ENCODE measurements at places on chromosomes 3 and 15.

DNA sequence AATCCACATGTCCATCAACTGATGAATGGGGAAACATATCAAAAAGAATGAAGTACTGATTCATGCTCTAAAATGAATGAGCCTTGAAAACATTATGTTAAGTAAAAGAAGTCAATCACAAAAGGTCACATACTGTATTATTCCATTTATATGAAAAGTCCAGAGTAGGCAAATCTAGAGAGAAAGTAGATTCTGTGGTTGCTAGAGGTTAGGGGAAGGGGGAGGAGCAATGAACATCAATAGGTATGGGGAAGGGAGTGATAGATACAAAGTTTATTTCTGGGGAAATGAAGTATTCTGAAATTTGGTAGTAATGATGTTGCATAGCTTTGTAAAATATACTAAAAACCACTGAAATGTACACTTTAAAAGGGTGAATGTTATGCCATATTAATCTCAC is 14.5 kb downstream of the SERP1 start:
- no peak for DNase-seq

DNA sequence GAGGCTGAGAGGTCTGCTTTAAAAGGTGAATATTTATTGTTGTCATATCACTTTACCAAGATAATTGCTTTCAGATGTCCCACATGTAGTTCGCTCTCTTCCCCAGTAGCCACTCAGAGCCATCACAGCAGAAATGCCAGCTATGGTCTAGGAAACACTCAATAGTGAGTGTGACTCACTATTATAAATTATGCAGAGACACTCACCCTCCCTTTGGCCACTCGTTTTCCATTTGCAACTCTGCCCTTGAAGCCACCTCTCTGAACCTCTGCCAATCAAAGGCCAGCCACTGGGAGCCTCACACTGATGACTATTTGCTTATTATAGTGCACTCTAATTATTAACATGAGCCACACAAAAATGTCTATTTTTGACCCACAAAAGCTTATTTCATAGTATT is 328.1 kb upstream of the ATP10A start:
- no peak for DNase-seq

DNA sequence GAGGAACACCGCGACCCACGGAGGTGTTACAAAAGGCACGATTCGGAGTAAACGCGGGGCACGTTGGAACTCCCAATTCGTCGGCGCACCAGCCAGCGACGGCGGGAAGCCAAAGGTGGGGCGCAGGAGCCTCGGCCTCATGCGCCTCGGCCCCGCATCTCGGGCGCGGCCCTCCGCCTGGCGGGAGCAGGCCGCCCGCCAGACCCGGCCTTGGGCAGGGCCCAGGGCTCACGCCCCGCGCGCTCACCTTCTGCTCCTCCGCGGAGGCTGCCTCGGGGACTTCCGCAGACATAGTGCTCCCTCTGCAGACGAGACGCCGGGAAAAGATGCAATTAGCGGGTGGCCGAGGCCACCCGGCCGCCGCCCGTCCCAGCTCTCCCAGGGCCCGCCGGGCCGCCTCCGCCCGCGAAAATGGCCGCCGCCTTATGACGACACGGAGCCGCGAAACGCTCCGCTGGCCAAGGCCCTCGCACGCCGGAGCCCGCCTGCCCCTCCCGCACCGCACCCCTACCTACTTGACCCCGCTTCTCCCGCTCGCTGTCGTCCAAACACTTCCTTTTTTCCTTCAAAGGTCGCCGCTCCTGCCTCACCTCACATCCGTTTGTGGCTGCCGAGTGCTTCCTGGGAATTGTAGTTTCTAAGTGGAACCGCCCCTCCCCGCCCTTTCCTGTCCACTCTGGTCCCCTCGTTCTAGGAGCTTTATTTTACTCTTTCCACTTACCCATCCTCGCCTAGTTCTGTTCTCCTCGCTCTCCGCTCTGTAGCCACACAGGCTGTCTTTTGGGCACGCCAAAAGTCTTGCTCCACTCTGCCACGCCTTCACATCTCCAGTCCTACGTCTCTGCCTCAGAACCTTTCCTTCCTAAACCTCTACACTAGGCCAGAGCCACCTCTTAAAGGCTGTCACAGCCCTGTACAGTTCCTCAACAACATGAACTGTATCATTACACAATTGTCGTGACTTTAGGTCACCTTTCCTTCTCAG is at the start of gene ARPP19:
Gene ARPP19 (minus strand): TSS at position 430 of the 985 bp plus-strand sequence. CDS start 138 bp downstream, at position 292.
- DNase-seq: peak; percentile 63

DNA sequence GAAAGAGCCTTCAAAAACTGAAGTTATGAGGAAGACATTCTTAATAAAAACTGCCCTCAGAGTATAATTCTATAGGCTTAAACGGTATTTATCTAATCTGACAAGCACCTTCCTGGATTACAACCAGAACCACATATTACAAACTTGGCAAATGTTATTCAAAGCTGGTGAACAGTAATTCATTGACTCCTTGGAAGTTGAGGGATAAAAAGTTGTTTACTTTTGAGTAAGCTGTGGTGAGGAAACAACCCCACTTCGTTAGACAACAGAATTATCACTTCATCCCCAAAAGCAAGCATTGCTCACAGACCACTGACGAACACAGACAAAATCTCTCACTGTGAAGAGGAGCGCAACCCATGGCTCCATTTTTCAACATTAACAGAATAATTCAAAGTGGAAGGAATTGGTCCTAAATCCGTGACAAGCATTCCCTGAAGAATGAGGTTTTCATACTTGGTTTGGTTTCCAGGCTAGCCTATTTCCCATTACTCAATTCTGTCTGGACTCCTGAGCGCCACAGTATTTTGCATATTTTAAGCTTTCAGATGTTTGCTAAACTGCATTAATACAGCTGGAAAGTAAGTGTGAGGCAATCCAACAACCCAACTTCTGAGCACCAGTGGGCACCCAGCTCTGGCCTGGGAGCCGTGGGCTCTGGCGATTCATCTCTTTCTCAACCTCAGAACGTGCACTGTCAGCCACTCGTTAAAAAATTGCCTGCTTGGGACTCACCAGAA is 32.7 kb downstream of the LRIG1 start:
- DNase-seq: no peak

- no peak for DNase-seq
Measured at GRCh38 chr15:57540736-57541135, 51.0 kb upstream of the MYZAP start.

GRCh38 chr3:143975554-143976152 is 4.0 kb downstream of the DIPK2A start:
- DNase-seq: no peak

DNA sequence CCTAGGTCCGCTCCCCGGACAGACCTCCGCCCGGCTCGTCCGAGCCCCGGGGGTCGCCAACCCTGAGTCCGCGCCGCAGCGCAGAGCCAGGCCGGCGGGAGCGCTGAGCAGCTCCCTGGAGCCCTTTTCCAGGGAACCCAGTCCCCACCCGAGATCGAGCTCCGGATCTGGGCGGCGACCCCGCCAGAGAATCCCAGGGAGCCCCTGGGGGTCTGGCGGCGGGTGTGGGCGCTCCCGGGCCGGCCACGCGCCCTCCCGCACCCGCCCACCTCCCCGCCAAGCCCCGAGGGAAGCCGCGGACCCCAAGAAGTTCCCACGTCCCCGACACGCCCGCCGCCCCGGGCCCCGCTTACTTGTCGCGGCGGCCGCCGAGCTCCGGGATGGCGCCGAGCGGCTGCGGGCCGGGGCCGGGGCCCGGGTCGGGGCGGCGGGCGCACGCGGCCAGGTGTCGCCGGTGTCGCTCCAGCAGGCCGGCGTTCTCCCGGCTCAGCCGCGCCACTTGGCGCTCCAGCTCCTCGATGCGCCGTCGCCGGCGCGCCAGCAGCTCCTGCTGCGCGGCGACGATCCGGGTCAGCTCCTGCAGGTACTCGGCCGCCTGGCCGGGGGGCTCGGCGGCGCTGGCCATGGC is 137.7 kb downstream of the NUP210 start:
- DNase-seq: no peak

DNA sequence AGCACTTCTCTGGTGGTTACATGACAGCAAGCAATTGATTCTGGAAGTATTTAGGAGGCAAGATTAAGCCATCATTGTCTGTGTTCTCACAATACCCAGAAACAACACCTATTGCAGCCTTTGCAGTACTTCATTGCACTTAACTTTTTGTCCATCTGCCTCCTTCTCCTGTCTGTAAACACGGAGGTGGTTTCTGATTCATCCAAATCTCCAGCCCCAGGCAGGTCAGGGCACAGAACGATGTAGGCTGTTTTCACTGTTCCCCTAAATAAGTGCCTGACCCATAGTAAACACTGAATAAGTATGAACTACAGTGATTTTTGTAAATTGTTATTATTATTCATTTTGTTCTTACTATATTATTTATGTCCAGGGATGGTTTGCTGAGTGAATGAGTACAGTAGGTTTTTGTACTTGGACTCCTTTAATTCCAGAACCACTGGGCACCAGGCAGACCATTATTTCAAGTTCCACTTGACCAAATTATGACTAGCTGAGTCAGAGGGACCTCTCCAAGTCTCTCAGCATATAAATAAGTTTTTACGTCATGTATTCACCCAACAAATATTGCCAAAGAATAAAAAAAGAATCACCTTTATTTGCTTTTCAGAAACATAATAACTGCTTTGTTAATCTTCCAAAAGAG is 283.3 kb upstream of the TRIM42 start:
- no peak for DNase-seq

GRCh38 chr3:35617370-35617769 is 22.0 kb upstream of the ARPP21 start:
- DNase-seq: no peak

DNA sequence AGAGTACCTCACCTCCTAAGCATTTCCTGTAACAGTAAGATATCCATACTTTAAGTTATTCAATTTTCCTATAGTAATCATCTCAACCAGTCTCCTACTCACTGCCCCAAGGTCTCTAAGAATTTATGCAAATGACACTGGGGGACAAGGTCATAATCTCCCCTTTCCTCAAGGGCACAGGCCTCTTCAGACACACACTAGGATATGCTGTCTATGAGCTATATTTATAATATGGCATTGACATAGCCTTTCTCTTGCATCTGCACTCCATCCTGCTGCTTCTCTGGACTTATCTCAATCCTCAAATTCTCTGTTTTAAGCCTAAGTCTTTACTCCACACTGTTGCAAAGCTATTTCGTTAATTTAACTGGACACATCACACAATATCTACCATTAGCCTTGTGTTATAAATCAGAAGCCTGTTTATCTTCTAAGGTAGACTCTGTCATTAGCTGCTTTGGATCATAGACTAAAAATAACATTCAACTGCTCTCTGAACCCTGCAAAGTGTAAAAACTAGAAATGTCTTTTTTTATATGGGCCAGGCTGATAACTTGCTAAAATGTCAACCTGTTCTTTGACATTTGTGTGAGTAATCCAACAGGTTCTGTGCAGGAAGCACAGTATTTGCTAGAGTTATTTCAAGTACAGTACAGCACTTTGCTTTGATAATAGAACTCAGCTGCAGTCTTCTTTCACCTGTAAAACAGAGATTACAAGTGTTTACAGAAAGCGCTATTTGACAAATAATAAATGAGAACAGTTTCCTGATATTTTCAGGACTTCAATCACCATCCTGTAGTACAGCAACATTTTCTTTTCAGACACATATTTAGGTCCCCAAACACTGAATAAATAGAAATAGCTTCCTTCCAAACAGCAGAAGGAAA is 17.8 kb upstream of the SEC62 start:
- no peak for DNase-seq

DNA sequence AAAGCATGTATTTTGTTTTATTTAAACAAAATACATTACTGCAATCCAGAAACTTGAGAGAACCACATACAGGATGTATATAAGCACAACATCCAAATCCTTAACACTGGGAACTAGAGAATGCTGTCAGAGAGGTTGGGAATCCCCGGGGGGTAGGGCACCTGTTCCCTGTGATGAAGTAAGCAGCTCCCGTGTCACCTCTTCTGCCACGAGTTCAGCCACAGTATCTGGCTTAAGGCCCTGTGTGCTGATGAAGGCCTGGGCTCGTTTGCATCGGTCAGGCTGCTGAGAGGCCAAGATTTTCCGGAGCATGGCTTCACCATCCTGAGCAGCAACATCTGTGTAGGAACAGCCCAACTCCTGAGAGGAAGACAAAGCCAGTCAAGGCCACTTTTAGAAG is 36.4 kb downstream of the EIF3J start:
- no peak for DNase-seq

DNA sequence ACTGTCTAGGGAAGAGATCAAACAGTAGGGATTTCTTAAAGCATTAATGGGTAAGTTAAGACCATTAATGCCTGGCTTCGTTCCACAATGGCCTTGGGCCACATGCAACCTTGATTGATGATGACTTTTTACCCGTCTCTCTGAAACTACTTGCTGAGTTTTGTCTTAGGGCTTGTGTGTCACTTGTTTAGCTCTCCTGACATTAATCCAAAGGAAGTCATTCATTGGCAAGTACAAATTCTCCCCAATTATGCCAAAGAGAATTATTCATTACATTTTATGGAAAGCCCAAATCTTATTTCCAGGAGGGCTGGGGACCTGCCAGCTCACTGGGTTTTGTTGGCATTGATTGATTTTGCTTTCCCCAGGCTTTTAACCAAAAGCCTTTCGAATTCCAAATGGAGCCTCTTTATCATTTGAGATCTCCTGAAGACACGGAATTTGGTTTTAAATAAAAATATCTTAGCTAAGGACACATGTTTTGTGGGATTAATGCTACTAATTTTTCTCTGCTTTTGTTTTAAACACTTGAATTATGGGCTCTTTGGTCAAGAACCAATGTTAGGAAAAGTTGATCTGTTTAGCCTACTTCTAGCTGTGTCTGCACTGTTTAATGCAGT is 40.7 kb downstream of the SERPINI1 start:
- DNase-seq: no peak

DNA sequence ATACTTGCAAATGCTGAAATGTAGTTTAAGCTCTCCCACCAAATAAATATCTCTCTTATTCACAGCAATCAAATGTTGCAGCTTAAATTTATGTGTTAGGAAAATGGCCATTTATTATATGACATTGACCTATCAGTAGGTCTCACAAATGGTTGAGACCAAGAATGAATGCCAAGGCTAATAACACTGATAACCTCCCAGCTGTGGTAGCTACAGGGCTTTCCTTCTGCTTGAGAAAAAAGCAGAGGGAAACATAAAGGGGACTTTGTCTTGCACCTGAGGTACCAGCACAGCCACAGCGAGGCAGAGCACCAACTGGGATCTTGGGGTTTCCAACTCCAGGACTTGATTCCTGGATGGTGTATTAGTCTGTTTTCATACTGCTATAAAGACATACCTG is 73.1 kb upstream of the TTC14 start:
- DNase-seq: no peak

DNA sequence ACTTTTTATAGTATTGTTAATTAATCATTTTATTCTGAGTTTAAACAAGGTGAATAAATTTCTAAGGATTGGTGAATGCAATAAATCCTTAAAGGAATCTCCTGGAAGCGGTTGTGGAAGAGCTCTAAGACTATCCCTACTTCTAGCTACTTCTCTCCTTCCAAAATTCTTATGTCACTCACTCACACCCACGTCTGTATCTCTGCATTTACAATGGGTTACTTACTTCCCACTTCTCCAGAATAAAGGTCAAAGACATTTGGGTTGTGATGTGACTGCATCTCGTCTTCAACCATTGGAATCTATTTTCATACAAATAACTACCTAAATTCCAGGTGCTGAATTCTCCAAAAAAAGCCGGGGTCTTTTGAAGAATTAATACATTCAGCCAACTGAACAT is 234.2 kb upstream of the MDFIC2 start:
- no peak for DNase-seq

- no peak for DNase-seq
Measured at GRCh38 chr15:63071288-63071909, 28.9 kb downstream of the TPM1 start.
